Endothelial cell of umbilical vein (primary cell): ENCODE measurements at places on chromosomes 7 and 10. TPM values are rescaled to one million over a fixed set of nuclear protein-coding genes. Genes with fewer than 3 reads are reported as not detected.

Gene NPTX2
- total RNA-seq, result 0.42 and 0.53 TPM in 2 replicates

Gene LIPJ
- total RNA-seq, result 0.09 TPM in 1 of 2 replicates, not detected in the other

Gene XRCC2
- total RNA-seq, result 8.5 and 8.8 TPM in 2 replicates

Gene PRKAG2
- 45.1 and 51.5 TPM in 2 replicates for total RNA-seq

Gene IRF5
- total RNA-seq, result 0.31 and 1.5 TPM in 2 replicates

Gene SLC13A1
- not detected in 2 replicates for total RNA-seq
